ENCODE measurements at places on chromosomes 5 and 9. TPM values are rescaled to one million over a fixed set of nuclear protein-coding genes. Genes with fewer than 3 reads are reported as not detected.

Gene IGIP
- total RNA-seq: 6.8 TPM

DNA sequence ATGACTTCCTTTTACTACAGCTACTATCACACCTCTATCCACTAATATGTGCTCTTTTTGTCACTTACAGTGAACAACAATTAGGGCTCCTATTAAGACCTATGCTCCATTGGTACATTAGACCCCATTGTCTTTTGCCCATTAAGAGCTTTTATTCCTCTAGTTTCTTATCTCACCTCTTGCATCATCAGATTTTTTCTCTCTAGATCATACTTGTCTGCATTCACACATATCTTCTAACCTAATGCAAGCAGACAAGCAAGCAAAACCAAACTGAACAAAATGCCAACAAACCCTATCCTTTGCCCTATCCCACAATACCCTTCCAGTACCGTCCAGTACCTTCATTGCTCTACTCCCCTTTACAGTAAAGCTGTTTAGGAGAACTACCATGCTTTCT lies 10.1 kb upstream of the RBM27 start:
- H3K4me1 ChIP-seq: peaks cover 33% of the 10 kb centered on the region
- no peak overlapping the region for H3K4me3 ChIP-seq
- no peak for DNase-seq
- H3K36me3 ChIP-seq: no peaks in the 10 kb centered on the region
- H3K27ac ChIP-seq: no peak overlapping the region
- no peaks in the 10 kb centered on the region for H3K27me3 ChIP-seq

Gene TOPORS
- 14.9 TPM for total RNA-seq

DNA sequence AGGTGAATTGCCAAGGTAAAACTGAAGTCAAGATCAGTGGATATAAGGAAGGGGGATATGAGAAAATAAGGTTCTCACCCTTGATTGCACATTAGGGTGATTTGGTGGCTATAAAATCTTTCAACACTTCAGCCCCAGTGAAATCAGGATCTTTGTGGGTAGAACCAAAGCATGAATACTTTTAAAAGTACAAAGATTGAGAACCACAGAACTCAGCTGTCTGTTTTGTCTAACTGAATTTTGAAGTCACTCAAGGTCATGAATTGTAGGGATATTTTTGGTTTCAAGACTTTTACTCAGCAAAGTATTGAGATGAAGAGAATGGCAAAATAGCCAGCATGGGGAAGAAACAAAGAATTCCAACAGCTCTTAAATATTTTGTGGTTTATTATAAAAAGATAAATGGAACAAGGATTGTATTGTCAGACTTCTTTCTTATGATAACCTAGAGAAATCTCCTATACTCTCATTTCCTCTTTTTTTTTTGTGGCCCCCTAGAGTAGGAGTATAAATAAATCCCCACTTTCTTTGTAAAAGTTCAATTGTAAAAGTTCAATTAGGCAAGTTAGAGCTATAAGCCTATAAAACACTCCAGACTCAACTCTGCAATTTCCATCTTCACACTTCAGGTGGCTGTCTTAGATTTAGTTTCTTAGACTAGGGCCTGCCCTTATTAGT lies 272.9 kb downstream of the PDE4D start:
- no peaks in the 10 kb centered on the region for H3K36me3 ChIP-seq
- peaks cover 1% of the 10 kb centered on the region for H3K4me1 ChIP-seq
- no peak for DNase-seq

- no peaks in the 10 kb centered on the region for H3K4me1 ChIP-seq
- no peak overlapping the region for H3K27ac ChIP-seq
- no peaks in the 10 kb centered on the region for H3K36me3 ChIP-seq
- H3K4me3 ChIP-seq: no peak overlapping the region
- no peaks in the 10 kb centered on the region for H3K27me3 ChIP-seq
Observed at GRCh38 chr5:161513942-161514341, 32.6 kb downstream of the GABRB2 start.

Gene PTGER4
- 1.7 TPM for total RNA-seq

- H3K36me3 ChIP-seq: no peaks in the 10 kb centered on the region
- H3K4me1 ChIP-seq: no peaks in the 10 kb centered on the region
- no peak for DNase-seq
- no peak overlapping the region for H3K27ac ChIP-seq
- H3K27me3 ChIP-seq: peaks cover 5% of the 10 kb centered on the region
Observed at GRCh38 chr9:129400001-129400970, 220.6 kb downstream of the C9orf50 start.

- no peak overlapping the region for H3K4me3 ChIP-seq
- H3K36me3 ChIP-seq: peaks cover 4% of the 10 kb centered on the region
- no peaks in the 10 kb centered on the region for H3K27me3 ChIP-seq
- H3K27ac ChIP-seq: no peak overlapping the region
- no peak for DNase-seq
Observed at GRCh38 chr5:143882520-143882919, 70.6 kb downstream of the HMHB1 start.

Measured in HFFc6 (cell line).